ENCODE measurements at places on chromosomes 3 and 15. TPM values are rescaled to one million over a fixed set of nuclear protein-coding genes. Genes with fewer than 3 reads are reported as not detected.

DNA sequence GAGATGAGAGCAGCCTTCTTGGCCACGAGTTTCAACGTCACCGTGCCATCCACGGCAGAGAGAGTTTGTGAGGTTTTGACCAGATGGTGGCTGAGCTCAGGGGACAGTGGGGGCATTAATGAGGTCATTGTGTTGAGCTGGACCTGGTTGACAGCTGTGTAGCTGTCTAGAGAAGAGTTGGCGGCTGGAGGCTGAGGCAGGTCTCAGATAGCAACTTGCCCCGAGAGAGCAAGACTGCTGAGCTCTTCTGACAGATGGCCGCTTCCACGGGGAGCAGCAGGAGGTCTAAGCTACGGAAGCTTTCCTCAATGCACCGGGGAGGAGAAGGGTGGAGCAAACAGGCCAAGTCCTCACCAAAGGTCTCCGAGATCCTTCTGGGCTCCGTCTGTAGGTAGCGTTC, 44.8 kb upstream of the EIF5A2 start:
- no peak for DNase-seq

DNA sequence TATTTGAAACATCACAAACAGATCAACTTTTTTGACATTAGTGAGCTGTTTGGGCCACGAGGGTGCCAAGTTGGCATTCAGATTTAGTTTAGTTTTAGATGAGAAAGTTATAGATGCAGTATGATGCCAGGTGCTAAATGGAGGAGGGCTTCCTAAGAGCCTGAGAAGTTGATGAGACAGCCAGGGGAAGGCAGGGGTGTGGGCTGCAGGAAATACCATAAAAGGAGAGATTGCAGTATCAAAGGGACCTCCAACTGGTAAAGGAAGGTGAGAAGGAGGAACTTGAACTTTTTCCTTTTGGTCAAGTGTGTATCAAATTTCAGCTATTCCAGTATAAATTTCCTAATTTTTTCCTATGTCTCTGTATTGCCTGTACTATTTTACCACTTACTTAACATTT, 2.0 kb upstream of the TNIK start:
- peak; percentile 39 for DNase-seq

The PIERCE2 gene
- total RNA-seq = 6.5 TPM

The EOGT gene
- total RNA-seq = 4.1 TPM

DNA sequence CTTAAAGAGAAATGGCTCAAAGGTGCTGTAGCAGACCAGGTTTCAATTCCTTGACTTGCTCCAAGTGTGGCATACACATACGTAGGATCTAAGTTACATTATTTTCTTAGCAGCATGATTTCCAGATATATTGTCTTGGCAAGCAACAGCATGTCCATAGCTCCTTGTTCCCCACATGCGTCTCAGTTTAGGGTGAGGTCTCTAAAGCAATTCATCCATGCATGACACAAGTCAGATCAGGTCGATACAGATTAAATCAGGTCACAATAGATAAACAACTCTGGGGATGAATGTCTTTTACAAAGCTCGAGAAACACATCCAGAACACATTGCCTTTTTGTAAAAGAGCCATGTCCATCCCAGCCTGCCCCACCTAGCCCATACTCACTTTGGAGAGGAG, 108.9 kb upstream of the ABHD17C start:
- DNase-seq = no peak

DNA sequence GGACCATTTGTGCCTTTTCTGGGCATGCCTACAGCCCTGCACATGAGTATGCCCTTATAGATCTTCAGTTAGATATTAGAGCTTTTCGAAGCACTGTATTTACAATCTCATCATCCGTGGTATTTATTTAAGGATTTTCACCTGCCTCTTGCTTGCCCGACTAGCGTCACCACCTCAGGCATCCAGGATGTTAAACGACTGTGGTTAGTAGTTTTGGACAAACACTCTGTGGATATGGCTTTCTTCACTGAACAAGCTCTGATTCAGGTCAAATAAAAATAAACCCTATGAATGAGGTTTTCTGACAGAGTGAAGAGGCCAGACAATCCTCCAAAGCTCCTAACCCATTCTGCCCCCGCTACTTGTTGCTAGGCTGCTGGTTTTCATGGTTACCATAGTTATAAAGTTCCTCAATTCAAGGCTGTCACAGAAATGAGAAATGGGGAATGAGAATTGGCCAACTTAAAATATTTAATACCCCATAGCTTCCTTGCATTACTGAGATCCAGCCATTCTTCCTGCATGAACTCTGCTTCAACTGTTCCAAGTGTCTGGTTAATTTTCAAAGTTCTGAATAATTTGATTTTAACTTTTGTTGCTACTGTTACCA, 440.1 kb downstream of the GABRG3 start:
- no peak for DNase-seq

GRCh38 chr15:69414701-69415167, 585 bp downstream of the KIF23 start:
- DNase-seq = peak; percentile 93

- DNase-seq = no peak
Measured at GRCh38 chr3:66756468-66757036, 241.6 kb upstream of the KBTBD8 start.

- DNase-seq = peak; percentile 51
Measured at GRCh38 chr15:28125673-28126651, 26.8 kb upstream of the OCA2 start.

The VWA5B2 gene
- not detected for total RNA-seq

GRCh38 chr3:119173325-119173724, at the start of gene UPK1B:
UPK1B (plus strand) TSS chr3:119173598; CDS start chr3:119186742, 13,144 bp downstream.
- DNase-seq = no peak

The GPR171 gene
- not detected for total RNA-seq

- DNase-seq = peak; percentile 98
Measured at GRCh38 chr15:95247071-95247984, 1016.0 kb downstream of the MCTP2 start.

- DNase-seq = no peak
Measured at GRCh38 chr15:57335719-57336118, 40.6 kb upstream of the CGNL1 start.

- peak; percentile 64 for DNase-seq
Measured at GRCh38 chr3:69999140-70000027, at the start of gene SAMMSON. SAMMSON (plus strand) TSS chr3:69999733.

The PDHB gene
- total RNA-seq = 254 TPM

The GOLGA6L1 gene
- total RNA-seq = not detected

The ARRDC4 gene
- 9.9 TPM for total RNA-seq

DNA sequence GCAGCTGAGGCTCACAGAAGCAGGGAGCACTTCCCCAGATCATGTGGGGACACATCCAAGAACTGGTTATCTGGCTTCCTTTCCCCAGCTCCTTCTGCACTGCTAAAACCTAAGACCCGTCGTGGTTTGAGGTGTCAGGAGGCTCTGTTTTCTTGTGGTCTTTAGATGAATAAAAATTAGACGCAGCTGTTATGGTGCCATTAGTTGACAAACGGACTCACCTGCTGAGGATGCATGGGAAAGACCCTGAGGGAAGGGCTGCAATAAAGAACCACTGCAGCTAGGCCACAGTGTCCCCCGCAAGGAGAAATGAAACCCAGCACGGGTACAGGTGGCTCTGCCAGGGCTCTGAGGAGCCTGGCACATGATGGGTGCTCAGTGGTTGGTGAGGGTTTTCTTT, 99.4 kb downstream of the IQSEC1 start:
- no peak for DNase-seq

GRCh38 chr3:68485051-68485450, 447.3 kb downstream of the TAFA4 start:
- DNase-seq = no peak

GRCh38 chr15:74624020-74624602, 8.5 kb downstream of the CLK3 start:
- DNase-seq = no peak

GRCh38 chr3:70527026-70527425, 214.6 kb upstream of the MDFIC2 start:
- no peak for DNase-seq

GRCh38 chr3:190269101-190269500, 53.1 kb downstream of the CLDN1 start:
- DNase-seq = no peak

GRCh38 chr3:65582012-65582717, 456.6 kb downstream of the MAGI1 start:
- DNase-seq = peak; percentile 15

All from M059J (cell line).